ENCODE measurements at places on chromosomes 12 and 14. TPM values are rescaled to one million over a fixed set of nuclear protein-coding genes. Genes with fewer than 3 reads are reported as not detected.

ALX1 gene
- not detected for total RNA-seq

RERG gene
- 3.0 TPM for total RNA-seq

BMAL2 gene
- total RNA-seq, result 23.5 TPM

UBC gene
- 1,708 TPM for total RNA-seq

ITGA7 gene
- total RNA-seq, result 10.7 TPM

CLEC9A gene
- total RNA-seq, result not detected

GRCh38 chr14:37992499-37992898 lies 215.2 kb upstream of the SSTR1 start:
- no peak for DNase-seq

DNA sequence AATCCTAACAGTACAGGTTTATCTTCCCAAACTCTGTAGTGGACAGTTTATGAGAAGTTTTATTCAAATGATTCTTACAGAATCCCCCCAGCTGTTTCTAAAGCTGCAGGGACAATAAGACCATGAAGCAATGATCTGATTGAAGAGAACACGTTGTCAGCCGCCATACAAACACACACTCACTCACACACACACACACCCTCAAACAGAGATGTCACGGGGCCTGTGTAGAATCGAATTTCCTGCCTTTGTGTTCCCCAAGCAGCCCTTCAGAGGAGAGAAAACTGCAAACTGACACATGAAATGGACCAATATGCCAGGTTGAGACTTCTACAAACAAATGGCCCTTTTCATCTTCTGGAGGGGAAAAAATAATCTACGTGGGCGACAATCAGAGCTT lies 80.5 kb upstream of the TBX3 start:
- DNase-seq, result no peak

- no peak for DNase-seq
Measured at GRCh38 chr14:100203962-100204834, 34.7 kb upstream of the YY1 start.

DNA sequence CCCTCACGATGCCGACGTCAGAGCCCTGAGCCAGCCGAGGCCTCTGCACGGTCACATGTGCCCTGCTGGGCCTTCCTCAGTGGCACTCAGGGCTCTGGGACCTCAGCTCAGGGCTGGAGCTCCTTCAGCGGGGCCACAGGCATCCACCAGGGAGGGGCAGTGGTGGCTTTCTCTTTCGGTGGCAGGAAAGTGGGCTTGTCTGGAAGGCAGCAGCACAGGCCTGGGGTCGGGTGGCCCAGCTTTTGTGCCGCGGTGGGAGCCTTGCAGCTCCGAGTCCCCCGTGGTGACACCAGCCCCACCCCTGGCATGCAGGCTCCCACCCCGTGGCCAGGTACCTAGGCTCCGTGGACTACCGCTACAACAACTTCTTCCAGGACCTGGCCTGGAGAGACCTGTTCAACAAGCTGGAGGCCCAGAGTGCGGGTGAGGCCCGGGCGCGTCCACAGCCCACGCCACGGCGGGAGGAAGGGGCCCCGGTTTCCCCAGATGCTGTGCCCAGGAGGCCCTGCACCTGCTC lies 14.2 kb upstream of the TEX22 start:
- no peak for DNase-seq

DNA sequence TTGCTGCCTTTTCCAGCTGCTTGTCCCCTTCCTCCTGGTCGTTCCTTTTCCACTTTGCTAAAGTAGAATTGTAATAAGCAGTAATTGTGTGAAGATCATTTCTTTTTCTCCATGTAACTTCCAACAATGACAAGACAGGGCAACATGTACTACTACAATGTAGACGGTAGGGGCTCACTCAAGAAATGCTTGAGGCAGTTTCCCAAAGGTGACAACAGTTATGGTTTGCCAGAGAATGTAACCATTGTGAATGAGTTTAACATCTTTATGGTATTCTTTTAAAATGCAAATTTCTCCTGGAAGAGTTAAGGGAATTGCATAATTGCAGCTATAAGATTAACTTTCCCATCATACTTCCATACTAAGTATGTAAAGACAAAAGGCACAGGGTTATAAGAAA lies 23.8 kb upstream of the PHLDA1 start:
- no peak for DNase-seq

DNA sequence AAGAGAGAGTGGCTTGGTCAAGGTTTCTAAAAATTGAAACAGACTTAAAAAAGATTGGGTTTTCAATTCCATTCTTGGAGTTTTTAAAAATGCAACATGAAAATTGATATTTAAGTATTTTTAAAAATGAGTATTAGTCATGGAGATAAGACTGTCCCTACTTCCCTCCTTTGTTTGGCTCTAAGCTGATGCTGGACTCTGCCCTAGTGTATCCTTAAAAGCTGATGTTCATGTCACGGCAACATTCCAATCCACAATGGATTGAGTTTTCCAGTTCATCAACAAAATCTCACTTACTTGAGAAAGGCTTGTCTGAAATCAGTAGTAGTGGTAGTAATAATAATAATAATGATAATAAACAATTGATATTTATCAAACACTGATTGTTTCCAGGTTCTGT lies 119.0 kb upstream of the SLC38A2 start:
- DNase-seq, result no peak

DNA sequence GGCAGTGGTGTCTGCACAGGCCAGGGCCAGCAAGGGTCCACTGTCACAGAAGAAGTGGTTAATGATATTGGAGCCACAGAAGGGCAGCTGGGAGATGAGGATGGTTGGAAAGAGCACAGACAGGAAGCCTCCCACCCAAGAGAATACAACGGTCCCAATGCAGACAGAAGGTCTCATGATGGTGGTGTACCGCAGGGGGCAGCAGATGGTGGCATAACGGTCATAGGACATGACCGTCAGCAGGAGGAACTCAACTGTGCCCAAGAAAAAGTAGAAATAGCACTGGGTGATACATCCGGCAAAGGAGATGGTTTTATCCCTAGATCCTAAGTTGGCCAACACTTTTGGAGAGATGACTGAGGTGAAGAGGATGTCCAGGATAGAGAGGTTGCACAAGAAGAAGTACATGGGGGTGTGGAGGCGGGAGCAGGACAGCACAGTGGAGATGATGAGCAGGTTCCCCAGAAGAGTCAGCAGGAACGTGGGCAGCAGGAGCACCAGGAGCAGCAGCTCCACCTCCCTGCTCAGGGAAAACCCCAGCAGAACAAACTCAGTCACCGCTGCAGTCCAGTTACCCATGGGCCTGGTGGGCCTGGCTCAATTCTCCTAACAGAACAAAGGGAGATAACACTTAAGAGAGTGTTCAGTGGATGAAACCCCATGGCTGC lies 9.8 kb downstream of the OR6J1 start:
- DNase-seq, result no peak

DNA sequence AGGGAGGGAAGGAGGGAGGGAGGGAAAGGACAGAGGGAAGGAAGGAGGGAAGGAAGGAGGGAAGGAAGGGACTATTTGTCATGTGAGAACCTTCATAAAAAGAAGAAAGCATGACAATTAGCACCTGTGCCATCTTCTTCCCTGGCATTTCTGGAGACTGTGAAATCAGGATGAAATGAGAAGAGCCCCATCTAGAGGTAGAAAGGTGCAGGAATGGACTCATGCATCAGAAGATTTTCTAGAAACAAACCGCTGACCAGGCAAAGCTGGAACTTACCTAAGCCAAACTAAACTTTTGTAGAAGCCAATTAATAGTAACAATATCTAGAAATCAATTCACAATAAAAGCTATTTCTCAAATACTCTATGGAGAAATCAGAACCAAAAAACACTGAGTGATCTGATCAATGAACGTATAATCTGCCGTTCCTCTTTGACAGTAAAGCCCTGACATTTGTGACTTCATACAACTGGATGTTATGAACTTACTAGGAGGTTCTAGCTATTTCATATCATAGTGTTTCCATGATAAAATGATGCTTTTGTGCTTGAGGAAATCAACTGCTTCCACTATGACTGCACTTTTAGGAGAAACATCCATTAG lies 24.4 kb upstream of the CRACR2A start:
- peak; percentile 20 for DNase-seq

GRCh38 chr12:98819821-98820404 lies 174.8 kb downstream of the APAF1 start:
- DNase-seq, result no peak

GRCh38 chr14:21915826-21916225 lies 242.2 kb upstream of the OR4E1 start:
- DNase-seq, result peak; percentile 27

DNA sequence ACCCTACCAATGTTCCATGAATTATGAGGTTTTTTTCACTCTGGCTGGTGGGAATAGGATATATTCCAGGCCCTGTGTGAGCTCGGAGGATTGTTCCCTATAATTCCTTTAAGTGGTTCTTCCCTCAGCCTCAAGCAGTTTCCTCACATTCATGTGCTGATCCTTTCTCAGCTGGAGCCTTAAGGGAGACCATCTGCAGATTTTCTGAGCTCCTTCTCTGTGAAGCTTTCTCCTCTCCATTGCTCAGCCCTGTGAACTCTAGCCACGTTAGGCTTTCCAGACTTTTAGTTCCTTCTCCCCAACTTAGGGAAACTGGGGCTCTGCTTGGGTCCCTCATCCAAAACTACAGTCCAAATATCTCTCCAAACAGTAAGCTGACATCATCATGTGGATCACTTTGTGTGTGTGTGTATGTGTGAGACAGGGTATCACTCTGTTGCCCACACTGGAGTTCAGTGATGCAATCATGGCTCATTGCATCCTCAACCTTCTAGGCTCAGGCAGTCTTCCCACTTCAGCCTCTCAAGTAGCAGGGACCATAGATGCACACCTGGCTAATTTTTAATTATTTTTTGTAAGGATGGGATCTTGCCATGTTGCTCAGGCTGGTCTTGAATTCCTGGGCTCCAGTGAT lies 219.5 kb upstream of the OTX2 start:
- DNase-seq, result no peak

DNA sequence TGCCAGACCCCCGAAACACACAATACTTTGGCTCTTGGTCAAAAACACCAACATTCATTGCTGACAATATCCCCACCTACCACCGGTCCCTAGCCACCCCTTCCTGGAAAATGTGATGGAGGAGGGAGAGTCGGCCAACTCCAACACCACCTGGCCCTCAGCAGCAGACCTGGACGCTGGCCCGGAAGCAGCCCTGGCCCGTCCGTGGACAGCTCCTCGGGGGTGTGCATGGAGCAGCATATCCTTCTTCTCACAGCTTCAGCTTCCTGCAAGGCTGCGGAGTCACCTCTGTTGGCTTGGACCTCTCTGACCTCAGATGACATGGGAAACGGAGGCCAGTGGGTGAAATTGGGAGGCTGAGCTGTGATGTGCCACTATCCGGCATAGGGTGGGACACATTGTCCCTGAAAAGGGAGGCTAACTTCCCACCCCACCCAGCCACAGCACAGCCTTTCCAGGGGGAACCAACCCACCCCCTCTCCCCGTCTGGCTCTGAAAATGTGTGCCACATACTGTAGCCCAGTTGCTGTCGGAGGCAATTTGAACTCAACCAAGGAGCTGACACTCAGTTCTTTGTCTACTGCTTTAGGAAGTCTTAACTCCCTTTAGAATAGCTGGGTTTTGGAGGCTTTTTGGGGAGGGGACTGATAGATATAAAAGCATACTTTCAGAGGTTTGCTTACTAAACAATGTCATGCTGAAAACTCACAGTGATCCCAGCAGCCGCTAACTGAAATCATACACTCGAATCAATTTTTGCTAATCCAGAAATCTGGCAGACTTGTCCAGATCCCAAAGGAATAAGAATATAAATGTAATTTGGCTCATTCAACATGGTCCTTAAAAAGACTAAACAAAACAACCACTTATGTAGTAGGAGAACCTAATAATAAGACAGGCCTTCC lies 43.1 kb upstream of the LTA4H start:
- DNase-seq, result no peak

GRCh38 chr12:67241482-67241881 lies 27.7 kb upstream of the CAND1 start:
- DNase-seq, result no peak

- DNase-seq, result no peak
Measured at GRCh38 chr12:122161682-122162081, 12.3 kb downstream of the IL31 start.

DNA sequence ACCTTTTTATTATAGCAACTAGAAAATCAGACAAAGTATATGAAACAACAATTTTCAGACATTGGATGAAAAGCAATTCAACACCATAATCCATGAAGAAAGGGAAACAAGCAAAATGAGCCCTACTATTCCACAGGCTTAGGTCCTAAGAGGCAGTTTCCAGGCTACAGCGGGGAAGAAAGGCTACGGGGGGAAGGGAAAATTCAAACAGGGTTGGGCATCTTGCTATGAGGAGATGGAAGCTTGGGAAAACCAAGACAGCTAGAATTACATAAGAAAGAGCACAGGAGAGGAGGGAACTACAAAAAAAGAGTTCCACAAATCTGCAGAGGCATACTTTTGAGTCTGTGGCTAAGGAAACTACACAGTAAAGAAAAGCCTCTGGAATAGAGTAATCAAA lies 356.0 kb upstream of the CLEC14A start:
- DNase-seq, result no peak

DNA sequence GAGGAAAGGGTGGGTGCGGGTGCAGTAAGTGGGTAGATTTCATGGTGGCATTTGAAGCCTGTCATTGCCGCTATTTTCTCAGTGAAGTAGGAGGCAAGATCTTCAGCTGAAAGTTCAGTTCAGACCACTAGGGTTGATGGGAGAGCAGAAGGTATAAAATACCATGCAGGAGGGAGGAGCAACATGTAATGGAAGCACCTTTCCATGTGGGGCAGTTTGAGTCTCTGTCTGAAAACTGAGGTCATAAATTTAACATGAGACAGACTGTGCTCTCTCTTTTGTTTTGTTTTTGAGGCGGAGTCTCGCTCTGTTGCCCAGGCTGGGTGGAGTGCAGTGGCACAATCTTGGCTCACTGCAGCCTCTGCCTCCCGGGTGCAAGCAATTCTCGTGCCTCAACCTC lies 22.7 kb downstream of the LRRC74A start:
- no peak for DNase-seq

DNA sequence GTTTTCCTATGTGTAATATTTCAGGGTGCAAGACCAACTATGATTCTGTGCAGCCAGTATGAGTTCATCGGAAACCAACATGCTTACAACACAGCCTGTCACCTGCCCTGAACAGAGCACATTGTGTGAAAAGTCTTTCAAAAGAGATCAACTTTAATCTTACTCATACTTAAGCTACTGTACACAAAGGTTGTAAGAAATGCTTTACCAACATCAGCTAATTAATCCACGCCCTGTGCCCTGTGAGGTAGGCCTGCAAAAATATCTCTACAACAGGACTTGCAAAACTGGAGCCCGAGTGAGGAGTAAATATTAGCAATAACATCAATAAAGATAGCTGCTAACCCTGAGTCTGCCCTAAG lies 15.1 kb downstream of the APPL2 start:
- DNase-seq, result no peak

GRCh38 chr12:6407236-6407954 lies 23.4 kb downstream of the LTBR start:
- DNase-seq, result no peak
